Right renal cortex interstitium (tissue), 3 donors: ENCODE measurements at places on chromosomes 1 and 21. TPM values are rescaled to one million over a fixed set of nuclear protein-coding genes. Genes with fewer than 3 reads are reported as not detected.

GRCh38 chr1:220702733-220703270 lies 12.6 kb downstream of the C1orf115 start:
- no peak for DNase-seq

The PLEKHN1 gene
- 0.17 TPM for polyA plus RNA-seq

- peak; percentile 19 for DNase-seq
These were observed 283.1 kb downstream of the GRIK1 start for GRCh38 chr21:29656504-29657239.

- DNase-seq, result no peak
These were observed 467.5 kb upstream of the CXADR start for GRCh38 chr21:17045214-17045853.

- DNase-seq, result no peak
These were observed 48.5 kb downstream of the SCCPDH start for GRCh38 chr1:246772686-246773085.

The KCNJ6 gene
- polyA plus RNA-seq, result 0.19 TPM

DNA sequence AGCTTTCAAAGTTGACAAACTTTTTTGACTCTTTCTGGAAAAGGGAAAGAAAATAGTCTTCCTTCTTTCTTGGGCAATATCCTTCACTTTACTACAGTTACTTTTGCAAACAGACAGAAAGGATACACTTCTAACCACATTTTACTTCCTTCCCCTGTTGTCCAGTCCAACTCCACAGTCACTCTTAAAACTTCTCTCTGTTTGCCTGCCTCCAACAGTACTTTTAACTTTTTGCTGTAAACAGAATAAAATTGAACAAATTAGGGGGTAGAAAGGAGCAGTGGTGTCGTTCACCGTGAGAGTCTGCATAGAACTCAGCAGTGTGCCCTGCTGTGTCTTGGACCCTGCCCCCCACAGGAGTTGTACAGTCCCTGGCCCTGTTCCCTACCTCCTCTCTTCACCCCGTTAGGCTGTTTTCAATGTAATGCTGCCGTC lies 160.8 kb upstream of the SGIP1 start:
- DNase-seq, result no peak
